ENCODE measurements at places on chromosomes 2 and 18.

- no peak for DNase-seq
These were observed 31.5 kb upstream of the ATIC start for GRCh38 chr2:215280326-215280725.

- no peak for DNase-seq
These were observed 40.5 kb upstream of the TXNDC2 start for GRCh38 chr18:9845256-9845655.

DNA sequence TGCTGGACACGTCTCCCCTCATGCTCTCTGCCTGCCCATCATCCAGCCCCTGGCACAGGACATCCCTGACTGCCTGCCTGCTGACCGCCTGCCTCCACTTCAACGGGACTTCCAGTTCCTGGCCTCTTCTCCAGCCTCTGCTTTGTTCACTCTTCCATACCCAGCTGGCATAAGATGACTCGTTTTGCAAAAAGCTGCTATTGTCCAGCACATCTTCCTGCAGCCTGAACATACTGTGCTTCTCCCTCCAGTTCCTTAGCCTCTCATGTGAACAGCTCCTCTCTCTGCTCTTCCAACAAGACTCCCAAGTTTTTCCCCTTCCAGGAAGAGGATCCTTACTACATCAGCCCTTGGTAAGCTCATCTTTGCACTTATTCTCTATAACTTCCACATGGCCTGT lies 62.4 kb upstream of the SKOR2 start:
- no peak for DNase-seq

GRCh38 chr2:240816584-240817495 lies 3.2 kb downstream of the KIF1A start:
- peak; percentile 60 for DNase-seq

DNA sequence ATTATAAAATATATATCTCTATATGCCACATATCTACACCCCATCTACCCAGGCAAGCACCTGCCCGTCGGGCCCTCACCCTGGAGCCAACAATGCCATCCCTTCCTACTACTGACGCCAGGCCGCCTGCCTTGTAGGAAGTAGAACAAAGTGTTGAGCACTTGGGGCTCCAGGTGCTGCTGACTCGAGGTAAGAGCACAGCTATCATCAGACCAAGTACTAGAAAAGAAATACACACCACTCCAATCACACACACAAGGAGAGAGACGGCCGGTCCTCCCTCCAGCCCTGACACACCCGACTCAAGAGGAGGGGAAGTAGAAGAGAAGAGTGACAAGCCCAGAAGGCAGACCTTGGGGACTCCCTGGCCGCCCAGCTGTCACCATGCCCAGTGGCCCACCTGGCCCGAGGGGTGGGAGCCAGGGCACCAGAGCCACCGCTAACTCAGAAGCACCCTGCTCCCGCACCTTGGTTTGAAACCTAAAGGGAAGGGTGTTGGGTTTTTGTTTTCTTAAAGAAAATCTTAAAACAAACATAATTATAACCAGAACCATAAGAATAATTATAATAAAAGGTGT lies 64.0 kb upstream of the POMC start:
- peak; percentile 39 for DNase-seq

DNA sequence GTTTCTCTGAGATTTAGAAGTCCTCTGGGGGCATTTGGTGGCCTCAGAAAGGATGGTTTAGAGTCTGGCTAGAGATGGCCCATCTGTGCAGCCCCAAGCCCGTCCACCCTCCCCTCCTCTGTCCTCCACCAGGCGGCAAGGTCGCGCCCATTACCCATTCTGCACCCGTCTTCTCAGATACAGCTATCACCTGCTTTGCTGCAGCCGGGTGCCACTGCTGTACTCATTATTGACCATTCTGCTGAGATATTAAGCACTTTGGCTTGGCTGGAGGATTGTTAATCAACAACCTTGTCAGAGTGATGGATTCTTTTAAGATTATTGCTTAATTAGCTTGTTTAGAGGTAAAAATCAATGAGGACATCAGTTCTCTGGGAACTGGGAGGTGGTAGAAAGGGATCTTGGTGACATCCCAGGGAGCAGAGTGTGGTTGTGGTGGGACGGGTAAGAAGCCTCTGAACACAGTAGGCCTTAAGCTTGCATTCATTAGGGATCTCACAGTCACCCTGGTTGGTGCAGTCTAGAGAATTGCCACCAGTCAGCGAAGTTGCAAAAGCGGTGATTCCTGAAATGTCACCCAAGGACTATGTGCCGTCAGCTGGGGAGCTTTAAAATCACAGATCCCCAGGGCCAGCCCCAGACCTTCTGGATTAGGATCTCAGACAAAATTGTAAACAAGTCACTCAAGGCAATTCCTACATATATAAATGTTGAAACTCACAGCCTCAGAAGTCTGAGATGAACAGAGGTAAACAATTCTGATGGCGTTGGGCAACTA lies 90.9 kb downstream of the CAPN13 start:
- no peak for DNase-seq

- DNase-seq: peak; percentile 92
These were observed 70.5 kb upstream of the ZNF516 start for GRCh38 chr18:76565238-76566173.

DNA sequence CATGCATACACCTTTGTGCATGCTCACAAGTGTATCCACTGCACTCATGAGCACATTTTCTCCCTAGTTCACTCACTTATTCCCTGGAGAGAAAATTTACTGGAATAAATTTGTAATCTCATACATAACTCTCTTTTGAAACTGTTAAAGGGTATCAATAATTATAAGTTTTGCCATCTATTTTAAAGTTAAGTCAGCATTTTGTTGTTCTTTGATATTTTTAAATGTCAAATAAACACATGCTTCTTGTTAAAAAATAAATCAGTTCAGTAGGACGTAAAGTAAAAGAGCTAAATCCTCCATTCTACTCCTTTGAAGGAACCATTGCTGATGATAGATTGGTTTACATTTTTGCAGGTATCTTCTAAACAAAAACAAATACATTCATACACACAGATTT lies 522.1 kb downstream of the NR4A2 start:
- no peak for DNase-seq

DNA sequence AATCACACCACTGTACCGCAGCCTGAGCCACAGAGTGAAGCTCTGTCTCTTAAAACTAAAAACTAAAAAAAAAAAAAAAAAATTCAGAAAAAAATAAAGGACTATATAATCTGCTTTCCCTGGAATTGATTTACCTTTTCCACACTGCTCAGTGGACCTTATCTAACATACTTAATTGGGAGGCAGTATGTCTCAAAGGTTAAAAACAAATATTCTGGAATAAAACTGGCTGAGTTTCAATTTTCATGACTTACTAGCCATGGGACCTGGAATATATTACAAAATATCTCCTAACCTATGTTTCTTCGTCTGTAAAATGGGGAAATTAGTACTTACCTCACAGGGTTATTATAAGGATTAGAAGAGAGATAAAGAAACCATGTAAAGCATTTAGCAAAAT lies 11.8 kb downstream of the NCKAP1 start:
- DNase-seq: no peak

GRCh38 chr2:218782528-218782844 lies 539 bp downstream of the CYP27A1 start:
- peak; percentile 58 for DNase-seq

- DNase-seq: peak; percentile 60
These were observed 2.8 kb upstream of the CTDSP1 start for GRCh38 chr2:218396688-218397462.

DNA sequence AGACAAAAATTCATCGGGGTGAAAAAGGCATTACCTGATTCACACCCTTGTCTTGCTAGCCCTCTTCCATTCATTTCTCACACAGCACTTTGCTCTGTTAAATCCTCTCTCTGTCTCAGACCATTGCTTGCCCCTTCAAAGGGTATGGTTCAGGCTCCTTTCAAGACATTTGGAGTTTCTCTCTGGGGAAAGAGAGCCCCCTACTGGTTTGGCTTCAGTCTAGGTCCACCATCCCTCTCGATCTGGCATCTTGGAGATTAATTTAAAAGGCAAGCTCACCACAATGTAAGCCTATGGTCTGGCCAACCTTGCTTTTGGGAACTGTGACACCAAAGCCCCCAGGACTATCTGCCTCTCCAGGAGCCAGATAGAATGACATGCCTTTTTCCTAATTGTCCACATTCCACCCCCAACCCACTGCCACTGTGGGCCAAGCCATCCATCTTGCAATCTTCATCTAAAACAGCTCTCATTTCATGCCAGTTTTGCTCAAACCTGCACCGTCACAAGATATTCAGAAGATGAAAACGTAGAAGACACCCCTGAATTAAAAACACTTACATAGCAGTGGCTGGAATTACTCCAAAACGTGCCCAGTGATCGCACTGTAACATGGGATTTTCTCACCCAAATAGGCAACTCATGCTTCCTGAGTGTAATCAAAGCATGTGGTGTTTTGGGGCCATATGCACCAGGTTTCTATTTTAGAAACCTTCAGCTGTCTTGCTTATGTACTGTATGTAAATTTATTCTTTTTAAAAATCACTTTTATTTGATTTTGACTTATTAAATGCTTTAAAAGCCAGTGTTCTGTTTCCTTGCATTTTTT lies 93.9 kb downstream of the FARSB start:
- peak; percentile 81 for DNase-seq

DNA sequence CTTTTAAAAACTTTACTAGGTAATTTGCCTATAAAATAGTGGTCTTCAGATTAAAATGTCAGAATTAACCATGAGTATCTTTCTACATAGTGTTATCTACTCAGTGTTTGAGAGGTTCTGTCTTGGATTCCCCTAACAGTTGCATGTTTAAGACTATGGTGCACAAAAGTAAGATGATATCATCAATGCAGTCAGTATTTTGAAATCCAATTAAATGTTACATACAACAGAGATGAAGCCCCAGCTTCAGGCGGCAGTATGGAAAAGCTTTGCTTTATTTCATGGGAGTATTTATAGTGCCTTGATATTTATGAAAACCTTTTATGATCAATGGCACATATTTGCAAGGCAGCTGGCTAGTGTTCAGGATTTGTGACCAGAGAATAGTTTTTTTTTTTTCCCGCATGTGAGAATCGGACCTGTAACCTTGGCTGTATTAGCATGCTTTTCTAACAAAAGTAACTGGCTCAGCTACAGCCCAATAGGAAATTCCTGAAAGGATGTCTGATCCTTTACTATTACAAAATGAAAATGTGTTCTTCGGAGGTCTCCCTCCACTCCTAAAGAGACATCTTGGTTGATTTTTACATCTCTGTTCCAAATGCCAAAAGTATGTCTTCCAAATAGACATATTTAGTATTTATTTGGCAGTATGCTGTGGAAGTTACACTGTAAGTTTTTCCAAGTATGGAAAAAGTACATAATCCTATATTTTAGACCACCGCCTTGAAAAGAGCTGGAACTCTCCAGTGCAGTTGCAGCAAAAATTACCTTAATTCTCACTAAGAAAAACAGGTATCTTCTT lies 319.3 kb upstream of the UBE2E3 start:
- no peak for DNase-seq

GRCh38 chr2:114011713-114012112 lies 121.8 kb downstream of the ACTR3 start:
- DNase-seq: no peak

GRCh38 chr2:86753606-86754005 lies 33.5 kb downstream of the RMND5A start:
- DNase-seq: no peak

DNA sequence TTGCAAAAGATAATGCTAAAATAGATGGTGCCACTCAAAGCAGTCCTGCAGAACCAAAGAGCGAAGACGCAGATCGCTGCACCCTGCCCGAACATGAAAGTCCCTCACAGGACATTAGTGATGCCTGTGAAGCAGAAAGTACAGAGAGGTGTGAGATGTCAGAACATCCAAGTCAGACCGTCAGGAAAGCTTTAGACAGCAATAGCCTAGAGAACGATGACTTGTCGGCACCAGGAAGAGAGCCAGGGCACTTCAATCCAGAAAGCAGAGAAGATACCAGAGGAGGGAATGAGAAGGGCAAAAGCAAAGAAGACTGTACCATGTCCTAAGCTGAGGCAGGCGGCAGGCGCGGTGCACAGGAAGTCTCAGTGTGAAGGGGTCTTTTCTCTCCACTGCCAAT lies 34.8 kb upstream of the RBM44 start:
- no peak for DNase-seq

DNA sequence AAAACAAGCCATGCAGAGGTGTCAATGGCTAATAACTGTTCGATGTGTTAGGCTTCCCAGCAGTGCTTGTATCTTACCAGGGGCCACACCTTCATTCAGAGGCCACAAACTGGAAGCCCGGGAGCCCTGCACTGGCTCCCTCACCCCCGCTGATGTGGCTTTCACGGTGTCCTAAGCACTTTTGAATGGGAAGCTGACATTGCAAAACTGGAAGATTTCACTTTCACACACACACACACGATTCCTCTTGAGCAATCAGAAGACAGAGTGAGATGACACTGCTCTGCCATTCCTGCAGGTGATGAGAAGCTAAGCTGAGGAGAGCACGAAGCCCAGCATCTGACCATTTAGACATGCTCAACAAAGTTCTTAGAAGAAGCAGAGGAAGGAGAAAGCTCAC lies 8.6 kb upstream of the ZNF407 start:
- DNase-seq: no peak

DNA sequence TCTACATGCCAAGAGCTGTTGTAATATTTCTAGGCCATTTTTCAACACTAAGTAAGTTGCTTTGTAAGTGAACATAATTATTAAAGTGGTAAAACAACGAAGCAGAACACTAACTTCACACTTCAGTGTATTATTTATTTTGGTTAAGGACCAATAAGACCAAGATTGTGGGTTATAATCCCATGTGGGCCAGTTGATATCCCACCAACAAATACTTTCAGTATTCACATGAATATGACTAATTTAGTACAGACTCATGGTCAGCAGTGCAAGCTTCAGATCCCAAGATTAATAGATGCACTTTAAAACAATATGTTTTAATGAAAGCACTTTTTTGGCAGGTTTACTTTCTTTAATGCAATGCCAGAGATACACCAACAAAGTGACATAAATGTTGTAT lies 154.3 kb downstream of the LCLAT1 start:
- no peak for DNase-seq

DNA sequence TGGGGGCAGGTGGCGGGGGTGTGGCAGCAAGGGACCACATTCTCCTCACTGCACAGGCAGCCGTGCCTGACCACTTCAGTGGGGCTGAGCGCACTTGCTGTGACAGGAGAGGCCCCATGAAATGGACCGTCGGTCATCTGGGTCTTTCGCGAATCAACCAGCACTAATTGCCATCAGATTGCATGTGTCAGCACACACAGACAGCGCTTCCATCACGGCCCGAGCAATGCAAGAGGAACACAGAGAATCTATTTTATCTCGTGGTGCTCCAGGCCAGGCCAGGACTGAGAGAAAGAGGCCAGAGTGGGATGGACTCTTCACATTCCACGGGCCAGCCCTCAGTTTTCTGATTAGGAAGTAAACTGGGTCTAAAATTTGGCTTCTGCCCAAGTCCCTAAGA lies 87.0 kb downstream of the EIPR1 start:
- DNase-seq: peak; percentile 30

GRCh38 chr2:138356178-138356577 lies 145.4 kb upstream of the SPOPL start:
- no peak for DNase-seq

DNA sequence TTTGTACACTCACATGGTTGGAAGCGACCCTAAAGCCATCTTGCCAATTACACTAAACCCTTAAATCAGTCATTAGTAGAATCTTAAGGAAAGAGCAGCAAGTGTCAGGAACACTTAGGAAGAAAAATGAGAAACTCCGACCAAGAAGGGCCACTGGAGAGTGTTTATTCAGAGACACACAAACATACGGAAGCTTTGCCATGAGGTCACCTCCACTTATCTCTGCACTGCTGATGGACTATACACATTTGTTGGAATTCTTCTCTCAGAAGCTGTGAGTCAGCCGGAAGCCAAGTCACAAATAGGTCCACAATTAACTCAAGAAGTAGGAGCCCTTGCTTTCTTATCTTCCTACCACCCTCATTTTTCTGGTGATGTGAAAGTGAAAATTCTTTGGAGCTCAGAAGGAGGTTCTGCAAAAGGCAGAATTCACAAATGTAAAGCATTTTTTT lies 21.6 kb downstream of the BMP10 start:
- DNase-seq: no peak

Measured in H7 (cell line).